Ovary (tissue), 10 donors: ENCODE measurements at places on chromosomes 3 and 15. TPM values are rescaled to one million over a fixed set of nuclear protein-coding genes. Genes with fewer than 3 reads are reported as not detected.

Gene TNNC1
- total RNA-seq, result 1.7 TPM

Gene C3orf22
- total RNA-seq, result 0.30 TPM

Gene CPNE9
- total RNA-seq, result not detected

Gene WDR93
- 0.48 TPM for total RNA-seq

Gene SLC12A1
- not detected for total RNA-seq

Gene SERINC4
- 0.13 TPM for total RNA-seq

Gene PTPN23
- total RNA-seq, result 44.6 TPM

Gene COL6A5
- total RNA-seq, result 0.07 TPM

GRCh38 chr3:4008205-4008604 is 209.0 kb downstream of the LRRN1 start:
- H3K36me3 ChIP-seq, result no peaks in the 10 kb centered on the region
- H3K27ac ChIP-seq, result no peak overlapping the region
- H3K27me3 ChIP-seq, result no peaks in the 10 kb centered on the region
- H3K4me3 ChIP-seq, result no peak overlapping the region
- peaks cover 2% of the 10 kb centered on the region for H3K4me1 ChIP-seq

- DNase-seq, result peak; percentile 76
- no peak overlapping the region for H3K4me3 ChIP-seq
- peaks cover 38% of the 10 kb centered on the region for H3K4me1 ChIP-seq
- no peaks in the 10 kb centered on the region for H3K27me3 ChIP-seq
- H3K27ac ChIP-seq, result peak overlapping the region; percentile 74
- H3K36me3 ChIP-seq, result no peaks in the 10 kb centered on the region
These were observed 134.1 kb downstream of the PDZRN3 start for GRCh38 chr3:73490453-73491286.

DNA sequence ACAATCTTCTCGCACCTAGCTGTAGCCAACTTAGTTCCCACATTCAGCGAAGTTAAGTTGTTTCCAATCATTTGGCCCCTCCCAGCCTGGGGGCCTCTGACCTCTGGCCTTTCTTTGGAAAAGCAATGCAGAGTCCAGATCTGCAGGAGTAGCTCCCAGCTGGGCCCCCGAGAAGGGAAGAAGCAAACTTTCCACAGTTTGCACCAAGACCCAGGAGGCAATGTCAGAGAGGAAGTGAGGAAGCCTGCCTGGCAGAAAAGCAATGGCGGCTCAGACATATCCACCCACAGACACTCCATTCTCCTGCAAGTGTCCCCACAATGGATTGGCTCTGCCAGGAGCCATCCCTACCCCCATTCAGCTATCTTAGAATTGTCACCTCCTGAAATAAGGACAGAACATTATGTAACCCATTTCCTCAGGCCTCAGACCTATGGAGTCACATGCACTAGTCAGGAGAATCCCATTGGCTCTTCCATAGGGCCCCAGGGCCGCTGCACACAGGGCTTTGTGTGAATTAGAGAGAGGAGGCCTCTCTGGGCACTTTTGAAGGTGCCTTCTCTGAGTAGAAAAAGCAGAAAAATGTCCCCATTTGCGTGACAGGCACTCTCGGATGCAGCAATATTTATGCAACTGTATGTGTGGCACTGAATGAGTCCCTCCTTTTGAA is 3.0 kb upstream of the BUB1B start:
- no peaks in the 10 kb centered on the region for H3K27me3 ChIP-seq
- peaks cover 5% of the 10 kb centered on the region for H3K4me1 ChIP-seq
- H3K4me3 ChIP-seq, result no peak overlapping the region
- no peak overlapping the region for H3K27ac ChIP-seq

- no peak overlapping the region for H3K27ac ChIP-seq
- H3K36me3 ChIP-seq, result no peaks in the 10 kb centered on the region
- H3K27me3 ChIP-seq, result no peaks in the 10 kb centered on the region
- no peak for DNase-seq
- no peak overlapping the region for H3K4me3 ChIP-seq
These were observed 164.7 kb downstream of the SV2B start for GRCh38 chr15:91264651-91265351.

DNA sequence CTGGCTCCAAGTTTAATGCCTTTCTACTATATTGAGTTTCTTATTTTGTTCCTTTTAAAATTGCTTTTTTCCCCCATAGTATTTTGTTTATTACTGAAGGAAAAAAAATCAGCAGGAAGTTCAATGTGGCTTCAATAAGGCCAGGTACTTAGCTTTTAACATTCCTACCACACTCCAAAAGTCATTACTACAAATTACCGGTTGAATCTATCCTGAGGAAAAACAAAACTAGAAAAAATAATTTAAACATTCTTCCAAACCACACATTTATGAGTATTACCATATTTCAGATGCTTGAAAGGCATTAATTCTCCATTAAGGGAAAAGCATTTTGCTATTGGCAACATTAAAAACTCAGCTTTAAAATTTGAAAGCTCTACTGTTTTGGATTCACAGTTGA is 20.2 kb upstream of the TNFSF10 start:
- peaks cover 1% of the 10 kb centered on the region for H3K4me1 ChIP-seq
- no peak overlapping the region for H3K4me3 ChIP-seq
- no peak for DNase-seq
- H3K36me3 ChIP-seq, result no peaks in the 10 kb centered on the region
- H3K27me3 ChIP-seq, result no peaks in the 10 kb centered on the region

GRCh38 chr3:55686426-55687254 is 199.5 kb upstream of the WNT5A start:
- H3K27ac ChIP-seq, result no peak overlapping the region
- peaks cover 7% of the 10 kb centered on the region for H3K4me1 ChIP-seq
- no peak for DNase-seq
- no peaks in the 10 kb centered on the region for H3K36me3 ChIP-seq

DNA sequence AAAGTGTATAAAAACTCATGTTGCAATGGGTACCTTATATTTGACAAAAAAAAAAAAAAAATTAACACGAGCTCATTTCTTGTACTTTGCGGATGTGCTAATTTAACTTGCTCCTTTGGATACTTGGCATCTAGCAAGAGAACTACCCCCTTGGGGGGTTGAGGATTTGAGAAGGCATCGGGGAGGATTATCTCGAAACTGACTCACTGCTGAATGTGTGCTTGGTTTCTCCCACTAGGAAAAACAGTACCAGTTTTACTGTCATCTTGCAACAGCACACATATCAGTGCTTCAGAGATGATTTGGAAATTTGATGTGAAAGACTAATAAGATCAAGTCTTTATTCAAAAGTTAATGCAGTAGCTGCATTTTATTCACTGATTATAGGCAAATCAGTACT is 891 bp downstream of the EXOG start:
- no peaks in the 10 kb centered on the region for H3K36me3 ChIP-seq
- H3K4me3 ChIP-seq, result peak overlapping the region; percentile 64
- DNase-seq, result no peak

DNA sequence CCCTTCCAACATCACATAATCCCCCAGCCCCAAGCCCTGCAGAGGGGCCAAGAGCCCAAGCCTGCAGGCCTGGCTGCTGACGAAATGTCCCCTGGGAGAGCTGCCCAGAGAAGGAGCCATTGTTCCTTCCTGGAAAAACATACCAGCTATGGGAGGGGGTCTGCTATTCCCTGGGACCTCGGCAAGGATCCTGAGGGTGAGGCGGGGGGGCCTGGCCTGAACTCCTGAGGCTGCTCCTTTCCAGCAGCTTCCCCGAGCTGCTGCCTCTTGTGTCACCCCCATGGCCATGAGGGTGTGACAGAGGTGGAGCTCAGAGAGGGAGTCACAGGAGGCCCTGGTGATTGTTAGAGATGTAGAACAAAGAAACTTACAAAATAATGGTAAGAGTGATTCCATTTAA is 12.9 kb downstream of the LOXL1 start:
- peaks cover 10% of the 10 kb centered on the region for H3K4me1 ChIP-seq
- H3K27me3 ChIP-seq, result no peaks in the 10 kb centered on the region
- no peaks in the 10 kb centered on the region for H3K36me3 ChIP-seq
- DNase-seq, result no peak

- H3K36me3 ChIP-seq, result no peaks in the 10 kb centered on the region
- H3K4me1 ChIP-seq, result no peaks in the 10 kb centered on the region
- no peak overlapping the region for H3K27ac ChIP-seq
These were observed 12.9 kb upstream of the APEH start for GRCh38 chr3:49661281-49661680.

DNA sequence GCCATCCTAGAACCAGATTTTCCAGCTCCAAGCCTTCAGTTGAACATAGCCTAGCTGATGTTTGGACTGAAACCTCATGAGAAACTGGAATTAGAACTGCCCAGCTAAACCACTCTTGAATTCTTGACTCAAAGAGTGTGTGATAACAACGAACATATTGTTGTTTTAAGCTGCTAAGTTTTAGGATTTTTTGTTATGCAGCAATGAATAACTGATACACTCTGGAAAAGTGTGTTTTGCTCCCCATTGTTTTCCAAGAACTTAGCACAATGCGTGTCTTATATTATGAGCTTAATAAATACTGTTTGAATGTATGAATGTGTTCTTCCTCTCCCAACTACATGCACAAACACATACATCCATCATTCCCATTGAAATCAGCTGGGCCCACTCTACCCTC is 379.6 kb downstream of the EDEM1 start:
- DNase-seq, result no peak
- no peak overlapping the region for H3K4me3 ChIP-seq
- no peak overlapping the region for H3K27ac ChIP-seq
- H3K36me3 ChIP-seq, result no peaks in the 10 kb centered on the region
- H3K27me3 ChIP-seq, result no peaks in the 10 kb centered on the region

- peak overlapping the region; percentile 47 for H3K4me3 ChIP-seq
- DNase-seq, result peak; percentile 18
- H3K4me1 ChIP-seq, result peaks cover 5% of the 10 kb centered on the region
These were observed 110.8 kb upstream of the ATP11B start for GRCh38 chr3:182682263-182683241.

DNA sequence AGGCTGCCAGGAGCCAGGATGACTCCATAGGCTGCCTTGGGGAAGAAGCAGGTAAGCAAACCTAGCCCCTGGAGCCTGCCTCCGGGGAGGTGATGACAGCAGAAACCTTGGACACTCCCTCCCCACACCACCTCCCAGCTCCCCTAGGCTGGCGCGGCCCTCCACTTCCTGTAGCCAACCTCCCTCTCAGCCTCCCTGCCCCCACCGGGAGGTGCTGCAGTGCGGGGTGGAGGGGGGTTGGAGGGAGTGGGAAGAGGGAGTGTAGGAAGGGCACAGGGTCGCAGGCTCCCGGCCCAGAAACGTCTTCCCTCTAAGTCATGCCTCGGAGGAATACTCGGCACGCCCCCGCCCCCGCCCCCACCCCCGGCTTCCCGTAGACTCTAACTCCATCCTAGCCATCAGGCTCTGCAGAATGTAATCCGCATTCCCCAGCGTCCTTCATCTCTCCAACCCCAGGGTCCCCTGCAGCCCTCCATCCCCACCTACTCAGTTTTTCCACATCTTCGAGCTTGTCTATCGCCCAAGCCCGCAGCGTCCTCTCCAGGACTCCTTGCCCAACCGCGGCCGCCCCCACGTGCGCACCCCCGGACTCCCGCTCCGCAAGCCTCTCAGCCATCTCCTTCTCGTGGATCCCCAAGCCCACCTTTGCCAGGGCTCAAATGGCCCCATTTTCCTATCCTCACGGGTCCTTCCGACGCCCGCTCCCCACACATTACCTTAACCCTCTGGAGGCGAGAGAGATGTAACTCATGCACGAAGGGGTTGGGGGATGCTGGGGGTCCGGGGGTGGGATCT is 528 bp downstream of the LPCAT4 start:
- H3K27ac ChIP-seq, result peak overlapping the region; percentile 11
- peak overlapping the region; percentile 80 for H3K4me3 ChIP-seq
- H3K4me1 ChIP-seq, result no peaks in the 10 kb centered on the region

- no peaks in the 10 kb centered on the region for H3K27me3 ChIP-seq
- no peaks in the 10 kb centered on the region for H3K36me3 ChIP-seq
- H3K4me1 ChIP-seq, result peaks cover 2% of the 10 kb centered on the region
- no peak overlapping the region for H3K4me3 ChIP-seq
- no peak overlapping the region for H3K27ac ChIP-seq
These were observed 301.8 kb upstream of the MCTP2 start for GRCh38 chr15:93929375-93930094.

DNA sequence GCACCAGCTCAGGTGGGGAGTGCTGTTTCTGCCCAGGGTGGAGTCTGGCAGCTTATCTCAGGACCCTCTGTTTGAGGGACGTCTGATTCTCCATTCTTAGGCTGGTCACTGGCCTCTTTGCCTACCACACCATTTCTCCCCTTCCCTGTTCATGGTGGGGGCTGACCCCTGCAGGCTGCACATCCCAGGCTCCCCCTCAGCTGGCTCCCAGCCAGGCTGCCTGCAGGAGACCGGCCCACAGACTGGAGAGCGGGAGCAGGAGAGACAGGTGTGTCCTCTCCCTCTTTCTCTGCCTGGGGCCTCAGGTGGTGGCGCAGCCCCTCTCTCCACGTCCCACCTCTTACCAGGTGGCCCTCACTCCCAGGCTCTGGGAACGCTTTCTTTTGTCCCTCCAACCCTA is 60.8 kb downstream of the RAB11A start:
- no peak overlapping the region for H3K4me3 ChIP-seq
- no peak overlapping the region for H3K27ac ChIP-seq
- H3K27me3 ChIP-seq, result no peaks in the 10 kb centered on the region
- DNase-seq, result no peak

GRCh38 chr3:40476478-40477470 is at the start of gene ZNF619:
TSS of gene ZNF619 (plus strand) at chr3:40477122. CDS start at chr3:40477980, 858 bp downstream.
- DNase-seq, result peak; percentile 82
- H3K4me1 ChIP-seq, result peaks cover 4% of the 10 kb centered on the region
- peak within 1 kb of the TSS; percentile 96 for H3K4me3 ChIP-seq
- no peaks in the 10 kb centered on the region for H3K36me3 ChIP-seq

DNA sequence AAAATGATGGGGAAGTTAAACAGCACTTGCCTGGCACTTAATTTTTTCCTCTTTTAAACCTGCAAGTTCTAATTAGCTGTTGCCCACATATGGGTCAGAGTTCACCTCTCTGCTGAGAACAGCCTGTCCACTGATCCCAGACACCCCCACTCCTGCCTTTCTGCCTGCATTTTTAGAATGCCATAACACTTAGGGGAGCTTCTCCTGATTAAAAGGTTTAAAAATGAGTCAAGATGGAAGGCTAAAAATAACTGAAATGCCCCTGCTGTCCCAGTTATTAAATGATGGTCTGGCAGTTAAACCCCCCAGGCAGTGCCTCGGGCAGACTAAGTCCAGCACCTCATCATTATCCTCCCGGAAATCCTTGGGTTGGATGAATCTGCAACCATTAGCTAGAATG is 913.6 kb upstream of the ARPP21 start:
- no peak overlapping the region for H3K4me3 ChIP-seq
- DNase-seq, result no peak
- H3K27me3 ChIP-seq, result no peaks in the 10 kb centered on the region
- H3K36me3 ChIP-seq, result no peaks in the 10 kb centered on the region

GRCh38 chr3:150635526-150635925 is 32.4 kb downstream of the SELENOT start:
- H3K4me3 ChIP-seq, result no peak overlapping the region
- H3K36me3 ChIP-seq, result no peaks in the 10 kb centered on the region
- H3K4me1 ChIP-seq, result no peaks in the 10 kb centered on the region
- no peak for DNase-seq
- no peak overlapping the region for H3K27ac ChIP-seq

DNA sequence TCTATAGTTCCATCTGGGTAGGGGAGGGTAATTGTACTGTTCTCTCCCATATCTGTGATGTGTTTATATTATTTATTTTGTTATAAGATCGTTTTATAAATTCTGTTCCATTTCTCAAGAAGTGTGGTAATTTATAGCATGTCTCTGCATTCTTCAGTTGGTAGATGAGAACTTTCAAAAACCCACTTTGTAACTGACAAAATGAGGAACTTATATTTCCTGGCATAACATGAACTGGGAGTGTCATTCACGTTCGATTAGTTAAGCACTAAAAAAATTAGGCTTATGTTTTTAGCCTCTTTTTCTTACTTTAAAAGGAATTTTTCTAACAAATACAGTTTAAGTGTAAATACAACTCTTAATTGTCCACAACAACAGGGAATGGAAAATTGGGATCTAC is 230.8 kb downstream of the CGGBP1 start:
- no peaks in the 10 kb centered on the region for H3K36me3 ChIP-seq
- H3K27ac ChIP-seq, result no peak overlapping the region
- no peak for DNase-seq
- H3K4me1 ChIP-seq, result no peaks in the 10 kb centered on the region
